ENCODE measurements at places on chromosomes 16 and 17.

- DNase-seq, result no peak
These were observed 22.7 kb downstream of the UTS2R start for GRCh38 chr17:82394278-82394677.

DNA sequence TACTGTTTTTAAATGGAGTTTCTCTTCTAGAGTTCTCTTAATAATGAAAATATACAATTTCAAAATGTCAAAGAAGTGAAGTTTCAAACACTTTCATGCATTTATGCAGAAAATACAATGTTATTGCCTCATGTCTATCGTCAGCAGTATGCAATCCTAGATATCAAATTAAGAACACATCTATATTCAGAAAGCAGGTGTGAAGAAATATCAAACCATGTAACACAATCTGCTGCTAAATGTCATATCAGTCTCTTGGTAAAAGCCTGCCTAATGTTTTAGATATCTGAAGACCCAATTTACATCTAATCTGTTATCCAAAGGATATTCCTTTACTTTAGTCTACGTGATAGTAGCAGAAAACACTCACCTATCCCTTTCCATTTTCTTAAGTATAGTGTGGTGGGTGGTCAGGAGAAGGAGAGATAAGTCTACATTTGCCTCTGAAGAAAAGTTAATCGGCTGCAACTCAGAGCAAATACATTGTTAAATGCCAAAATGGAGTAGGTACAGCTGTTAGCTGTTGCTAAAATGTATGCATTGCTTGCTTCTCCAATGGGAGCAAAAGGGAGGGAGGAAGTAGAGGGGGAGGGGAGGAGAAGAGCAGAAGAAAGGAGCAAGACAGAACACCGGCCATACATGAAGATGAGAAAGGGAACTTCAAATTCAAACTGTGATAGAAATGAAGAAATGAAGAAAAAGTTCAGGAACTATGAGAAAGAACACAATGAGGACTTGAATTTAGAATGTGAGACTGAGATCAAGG lies 64.9 kb downstream of the ITFG1 start:
- no peak for DNase-seq

DNA sequence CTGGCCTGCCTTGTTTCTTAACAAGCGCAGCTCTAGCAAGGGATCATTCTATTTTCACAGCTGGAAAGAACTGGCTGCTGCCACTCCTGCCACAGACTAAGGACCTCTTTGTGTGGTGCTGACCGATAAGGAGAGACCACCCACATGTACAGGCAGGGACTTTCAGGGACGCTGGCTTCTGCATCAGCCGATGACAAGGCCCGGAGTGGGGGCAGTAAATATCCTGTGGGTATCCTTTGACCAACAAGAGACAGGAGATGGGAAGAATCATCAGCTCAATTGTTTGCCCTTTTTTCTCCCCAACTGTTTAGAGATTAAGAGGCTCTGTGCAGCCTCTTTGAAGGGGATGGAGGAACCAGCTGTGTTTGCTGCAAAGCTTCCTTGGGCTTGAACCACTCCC lies 9.2 kb upstream of the ITPRIPL2 start:
- DNase-seq, result no peak

- peak; percentile 32 for DNase-seq
These were observed 489.0 kb downstream of the NPIPA7 start for GRCh38 chr16:16867973-16868372.

DNA sequence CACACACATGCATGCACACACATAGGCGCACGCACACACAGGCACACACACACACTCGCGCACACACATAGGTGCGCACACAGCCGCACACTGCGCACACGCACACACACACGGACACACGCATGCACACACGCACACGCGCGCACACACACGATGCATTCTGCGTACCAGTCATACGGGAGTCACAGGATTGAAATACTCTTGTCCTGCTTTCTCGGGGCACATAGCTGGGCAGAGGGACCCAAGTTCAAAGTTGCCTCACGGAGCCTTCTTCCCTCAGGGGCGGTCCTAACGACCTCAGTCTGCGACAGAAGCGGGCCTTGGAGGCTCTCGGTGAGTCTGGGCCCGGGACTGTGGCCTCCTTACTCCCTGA lies 56.0 kb downstream of the MRM1 start:
- DNase-seq, result no peak

GRCh38 chr17:76370261-76370993 lies 14.0 kb upstream of the SPHK1 start:
- peak; percentile 97 for DNase-seq

GRCh38 chr17:77365584-77366186 lies 224.9 kb downstream of the SEC14L1 start:
- peak; percentile 85 for DNase-seq

- no peak for DNase-seq
These were observed 4.7 kb upstream of the CD2BP2 start for GRCh38 chr16:30359871-30360170.

- DNase-seq, result no peak
These were observed 91.5 kb downstream of the SPAG9 start for GRCh38 chr17:51029142-51029541.

GRCh38 chr17:3448059-3448665 lies 14.5 kb upstream of the OR1E2 start:
- DNase-seq, result no peak

- no peak for DNase-seq
These were observed 29.0 kb downstream of the PLD6 start for GRCh38 chr17:17177176-17177575.

DNA sequence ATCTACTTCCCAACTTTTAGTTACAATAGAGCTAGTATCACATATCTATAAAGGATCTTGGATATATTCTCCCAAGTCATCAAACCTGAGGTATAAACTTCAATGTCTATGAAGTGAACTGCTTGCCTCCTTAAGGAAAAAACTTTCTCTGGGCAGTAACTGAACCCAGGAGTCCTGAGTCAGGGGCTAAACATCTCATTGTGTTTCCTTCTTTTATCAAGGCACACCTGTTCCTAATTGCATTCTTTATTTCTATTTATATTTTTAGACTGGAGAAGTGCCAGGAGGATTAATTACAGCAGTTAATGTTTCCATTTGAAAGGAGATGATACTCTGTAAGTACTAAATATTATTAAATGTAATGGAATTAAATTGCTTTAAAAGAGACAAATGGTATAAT lies 98.6 kb downstream of the CDH8 start:
- DNase-seq, result no peak

GRCh38 chr16:4016005-4016352 lies 100.3 kb downstream of the ADCY9 start:
- no peak for DNase-seq

- no peak for DNase-seq
These were observed 2.0 kb downstream of the P2RX1 start for GRCh38 chr17:3914312-3914670.

DNA sequence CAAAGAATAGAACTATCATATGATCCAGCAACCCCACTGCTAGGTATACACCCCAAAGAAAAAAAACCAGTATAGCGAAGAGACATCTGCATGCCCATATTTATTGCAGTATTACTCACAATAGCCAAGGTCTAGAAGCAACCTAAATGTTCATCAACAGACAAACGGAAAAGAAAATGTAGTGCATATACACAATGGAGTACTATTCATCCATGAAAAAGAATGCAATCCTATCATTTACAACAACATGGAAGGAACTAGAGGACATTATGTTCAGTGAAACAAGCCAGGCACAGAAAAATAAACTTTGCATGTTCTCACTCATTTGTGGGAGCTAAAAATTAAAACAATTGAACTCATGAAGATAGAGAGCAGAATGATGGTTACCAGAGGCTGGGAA lies 55.3 kb downstream of the WDR59 start:
- no peak for DNase-seq

GRCh38 chr17:43984521-43984920 lies 19.9 kb upstream of the NAGS start:
- no peak for DNase-seq

DNA sequence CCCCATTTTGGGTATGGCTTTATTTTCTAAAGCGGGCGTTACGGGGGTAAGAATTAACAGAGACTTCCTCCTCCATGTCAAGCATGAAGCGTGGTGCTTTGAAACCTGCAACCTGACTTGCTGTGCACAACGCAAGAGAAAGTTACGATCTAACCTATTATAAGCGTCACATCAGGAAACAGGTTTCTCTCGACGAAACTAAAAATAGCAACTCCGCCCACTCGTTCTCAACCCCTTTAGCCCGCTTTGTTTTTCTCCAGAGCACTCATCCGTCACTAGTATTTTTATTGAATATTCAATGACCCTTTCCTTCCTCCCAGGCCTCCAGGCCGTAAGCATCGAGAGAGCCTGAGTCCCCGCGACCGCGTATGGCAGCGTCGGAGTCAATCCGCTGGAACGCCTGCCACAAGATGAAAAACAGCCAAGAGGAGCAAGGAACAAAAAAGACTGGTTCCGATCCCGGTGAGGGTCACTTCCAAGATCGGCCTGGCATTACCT lies 555 bp downstream of the NUP88 start:
- no peak for DNase-seq

DNA sequence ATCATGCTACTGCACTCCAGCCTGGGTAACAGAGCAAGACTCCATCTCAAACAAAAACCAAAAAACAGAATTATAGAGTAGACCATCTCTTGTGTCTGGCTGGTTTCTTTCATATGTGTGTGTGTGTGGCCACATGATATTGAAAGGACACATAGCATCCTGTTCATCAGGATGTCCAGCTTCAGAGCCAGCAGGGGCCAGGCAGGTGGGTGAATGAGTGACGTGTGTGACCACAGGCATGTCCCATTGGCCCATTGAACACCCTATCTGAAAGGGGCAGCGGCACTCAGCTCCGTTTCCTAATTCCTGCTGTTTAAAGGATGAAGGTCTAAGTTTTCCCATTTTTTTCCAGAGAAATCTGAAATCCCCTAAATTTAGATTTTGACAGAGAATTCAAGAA lies 174.2 kb downstream of the PRKCB start:
- DNase-seq, result no peak

GRCh38 chr16:70737377-70738082 lies 51.7 kb upstream of the MTSS2 start:
- peak; percentile 94 for DNase-seq

GRCh38 chr16:77408607-77409006 lies 26.2 kb downstream of the ADAMTS18 start:
- DNase-seq, result no peak

GRCh38 chr17:76673729-76674128 lies 30.2 kb upstream of the ST6GALNAC1 start:
- DNase-seq, result peak; percentile 55

Data from fibroblast of upper back skin (primary cell).